ENCODE measurements at places on chromosomes 11 and 22. TPM values are rescaled to one million over a fixed set of nuclear protein-coding genes. Genes with fewer than 3 reads are reported as not detected.

Gene TSSK2
- total RNA-seq, result not detected

DNA sequence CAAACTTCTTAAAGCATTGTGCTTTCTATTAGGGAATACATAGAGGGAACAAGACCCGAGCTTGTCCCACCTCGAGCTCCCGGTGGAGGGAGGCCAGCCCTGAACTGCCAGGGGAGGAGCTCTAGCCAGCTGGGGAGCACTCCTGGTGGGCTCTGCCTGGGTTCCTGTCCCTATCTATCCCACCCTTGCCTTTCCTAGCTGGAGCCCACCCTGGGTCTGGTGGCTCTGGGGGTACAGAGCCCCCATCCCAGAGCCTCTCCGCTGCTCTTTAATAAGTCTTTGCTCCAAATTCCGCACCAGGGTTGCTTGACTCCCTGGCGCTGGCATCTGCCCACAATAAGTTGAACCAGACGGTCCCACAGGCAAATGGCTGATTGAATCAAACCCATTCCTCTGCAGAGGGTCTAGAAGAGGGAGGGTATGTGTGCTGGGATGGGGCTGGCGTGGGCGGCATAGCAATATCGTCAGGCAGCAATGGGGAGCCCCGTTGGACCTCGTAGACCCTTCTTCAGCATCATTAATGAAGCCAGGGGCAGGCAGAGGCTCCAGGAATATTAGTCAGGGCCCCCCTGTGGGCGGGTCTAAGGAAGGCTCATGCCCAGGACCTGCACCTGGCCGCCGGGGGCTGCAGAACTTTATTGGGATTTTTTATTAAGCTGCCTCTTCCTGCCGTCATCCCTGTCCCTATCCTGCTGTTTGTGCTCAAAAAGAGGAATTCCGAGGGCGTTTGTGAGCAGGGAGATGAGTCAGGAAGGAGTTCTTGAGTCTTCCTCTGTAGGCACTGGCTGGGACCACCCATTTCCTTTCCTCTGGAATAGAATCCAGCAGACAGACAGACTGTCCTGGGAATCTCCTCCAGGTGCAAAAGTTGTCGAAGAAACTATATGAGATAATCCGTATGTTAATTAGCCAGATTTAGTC is 38.5 kb upstream of the RIC3 start:
- no peak for DNase-seq

DNA sequence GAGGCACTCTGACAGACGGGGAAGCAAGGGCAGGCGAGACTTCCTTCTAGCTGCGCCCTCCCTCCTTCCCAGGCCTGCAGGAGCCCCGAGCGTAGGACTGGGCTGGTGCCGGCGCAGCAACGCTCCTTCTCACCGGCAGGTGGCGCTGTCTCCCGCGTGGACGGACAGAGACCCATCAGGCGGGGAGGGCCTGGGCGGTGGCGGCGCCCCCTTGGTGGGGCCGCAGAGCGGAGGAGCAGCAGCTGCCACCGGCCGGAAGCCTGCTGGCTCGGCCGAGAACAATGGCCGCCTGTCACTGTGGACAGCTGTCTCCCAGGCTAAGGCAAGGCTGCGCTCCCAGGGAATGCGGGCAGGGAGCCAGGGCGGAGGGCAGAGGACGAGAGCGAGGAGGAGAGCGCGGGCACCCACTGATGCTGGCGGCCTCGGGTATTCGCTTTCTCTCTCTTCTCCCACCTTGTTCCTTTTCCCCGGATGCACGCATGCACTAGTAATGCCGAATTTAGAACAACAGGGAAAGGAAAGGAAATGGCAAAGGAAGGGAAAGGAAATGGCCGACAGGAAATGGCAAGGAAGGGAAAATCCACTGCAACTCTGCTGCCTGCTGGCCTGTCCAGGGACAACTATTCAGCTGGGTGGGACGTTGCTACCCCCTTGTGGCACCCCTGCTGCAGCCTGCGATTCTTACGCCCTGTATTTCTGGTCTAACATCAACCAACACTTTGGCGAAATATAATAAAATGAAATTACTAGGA is 14.4 kb downstream of the PPM1F start:
- DNase-seq, result peak; percentile 99

DNA sequence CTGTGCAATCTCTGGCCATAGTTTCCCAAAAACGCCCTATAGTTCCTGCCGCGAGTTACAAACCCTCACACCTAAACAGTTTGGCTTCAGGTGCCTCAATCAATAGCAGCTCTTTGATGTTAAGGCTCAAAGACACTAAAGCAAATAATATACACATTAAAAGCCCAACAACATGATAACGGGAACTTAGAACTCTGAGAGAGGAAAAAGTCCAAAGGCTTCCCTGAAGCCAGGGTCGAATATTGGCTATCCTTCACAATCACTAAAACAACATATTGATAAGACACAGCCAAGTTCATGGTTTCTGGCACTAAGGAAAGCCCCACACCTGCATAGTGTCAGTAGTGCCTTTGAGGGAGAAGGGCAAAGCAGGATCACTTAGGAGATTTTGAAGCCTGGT is 54.9 kb downstream of the NTM start:
- no peak for DNase-seq

GRCh38 chr11:100354736-100355135 is 332.4 kb upstream of the ARHGAP42 start:
- no peak for DNase-seq

DNA sequence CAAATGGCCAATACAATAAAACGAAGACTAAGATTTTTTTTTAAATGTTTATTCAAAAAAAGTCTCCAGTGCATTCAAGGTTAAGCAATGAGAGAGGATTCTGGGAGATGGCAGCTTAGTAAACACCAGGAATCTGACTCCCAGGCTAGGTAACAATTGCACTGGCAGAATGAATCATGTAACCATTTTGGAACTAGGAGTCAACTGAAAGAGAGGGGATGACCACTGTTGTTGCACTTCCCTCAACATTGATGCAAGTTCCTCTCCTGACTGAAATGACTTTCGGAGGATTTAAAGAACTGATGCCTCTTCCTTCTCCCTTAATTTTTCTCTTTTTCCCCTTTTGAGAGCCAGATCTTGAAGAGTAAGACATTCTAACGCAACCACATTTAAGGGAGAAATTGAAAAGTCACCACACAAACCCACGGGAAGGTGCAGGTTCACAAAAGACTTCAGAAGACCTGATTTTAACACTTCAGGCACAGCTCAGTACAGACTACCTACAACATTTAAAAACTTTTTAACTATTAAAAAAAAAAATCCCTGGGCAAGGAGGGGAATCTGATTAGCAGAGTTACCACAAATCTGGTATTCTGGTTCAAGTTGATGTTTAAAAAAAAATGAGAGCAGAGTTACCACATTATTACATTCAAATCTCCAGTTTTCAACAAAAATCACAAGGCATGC is 56.8 kb downstream of the FCHSD2 start:
- DNase-seq, result no peak

Gene FERMT3
- 6.2 TPM for total RNA-seq

Gene MN1
- 9.9 TPM for total RNA-seq

- DNase-seq, result no peak
These were observed 57.9 kb downstream of the NF2 start for GRCh38 chr22:29661336-29661735.
